Inflammatory macrophage treated with lipopolysaccharide for 1 hour (primary cell): ENCODE measurements at places on chromosomes 12 and 14.

GRCh38 chr12:132244724-132245295 is 84.6 kb downstream of the GALNT9 start:
- no peak for DNase-seq

- DNase-seq, result no peak
Observed at GRCh38 chr14:74569387-74569786, 42.6 kb downstream of the LTBP2 start.

DNA sequence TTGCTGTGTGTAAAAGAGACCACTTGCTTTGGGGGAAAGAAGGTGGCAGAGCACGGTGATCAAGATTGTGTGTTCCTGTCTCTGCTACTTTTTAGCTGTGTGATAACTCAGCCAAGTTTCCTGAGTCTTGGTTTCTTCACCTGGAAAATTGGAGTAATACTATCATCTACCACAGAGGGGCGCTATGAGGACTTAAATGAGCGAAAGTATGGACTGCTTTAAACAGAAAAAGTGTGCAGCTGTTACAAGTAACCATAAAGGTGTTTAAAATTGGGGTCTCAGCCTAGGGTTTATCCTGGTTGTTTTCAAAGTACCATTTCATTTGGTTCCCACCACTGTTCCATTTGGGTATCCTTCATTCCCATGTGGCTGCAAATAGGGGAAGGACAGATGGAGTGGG is 65.9 kb upstream of the WSCD2 start:
- peak; percentile 69 for DNase-seq

DNA sequence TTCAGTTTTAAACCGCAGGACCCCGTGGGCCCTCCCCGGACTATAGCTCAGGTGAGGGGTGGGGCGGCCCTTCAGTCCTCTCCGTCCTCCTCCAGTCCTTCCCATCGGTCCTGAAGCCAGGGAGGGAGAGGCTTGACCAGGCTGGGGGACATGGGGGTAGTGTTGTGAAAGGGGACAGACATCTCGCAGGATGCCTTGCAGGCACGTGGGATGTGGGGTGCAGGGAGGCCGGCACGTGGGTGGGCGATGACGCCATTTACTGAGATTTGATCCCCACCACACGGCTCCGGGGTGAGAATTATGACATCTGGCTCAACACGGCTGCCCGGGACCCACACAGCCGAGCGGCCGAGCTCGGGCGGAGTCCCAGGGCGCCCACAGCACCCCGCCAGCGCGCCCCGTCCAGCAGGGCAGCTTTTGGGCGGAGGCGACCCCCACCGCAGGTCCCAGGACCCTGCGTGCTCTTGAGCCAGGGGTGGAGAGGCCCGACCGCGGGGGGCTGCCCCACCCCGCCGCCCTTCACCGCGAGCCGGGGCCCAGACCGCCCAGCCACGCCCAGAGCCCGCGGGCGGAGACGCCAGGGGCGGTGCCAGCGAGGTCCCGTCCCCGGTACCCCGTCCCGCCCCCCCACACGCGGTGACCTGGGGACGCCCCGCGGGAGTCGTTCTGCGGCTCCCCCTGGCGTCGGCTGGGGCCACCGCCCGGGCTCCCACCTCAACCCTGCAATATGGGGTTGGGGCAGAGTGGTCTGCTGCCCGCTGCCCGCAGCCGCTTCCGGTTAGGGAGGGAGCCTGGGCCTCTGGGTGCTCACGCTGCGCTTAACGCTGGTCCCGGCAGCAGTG is 3.3 kb upstream of the EXOC3L4 start:
- peak; percentile 69 for DNase-seq

DNA sequence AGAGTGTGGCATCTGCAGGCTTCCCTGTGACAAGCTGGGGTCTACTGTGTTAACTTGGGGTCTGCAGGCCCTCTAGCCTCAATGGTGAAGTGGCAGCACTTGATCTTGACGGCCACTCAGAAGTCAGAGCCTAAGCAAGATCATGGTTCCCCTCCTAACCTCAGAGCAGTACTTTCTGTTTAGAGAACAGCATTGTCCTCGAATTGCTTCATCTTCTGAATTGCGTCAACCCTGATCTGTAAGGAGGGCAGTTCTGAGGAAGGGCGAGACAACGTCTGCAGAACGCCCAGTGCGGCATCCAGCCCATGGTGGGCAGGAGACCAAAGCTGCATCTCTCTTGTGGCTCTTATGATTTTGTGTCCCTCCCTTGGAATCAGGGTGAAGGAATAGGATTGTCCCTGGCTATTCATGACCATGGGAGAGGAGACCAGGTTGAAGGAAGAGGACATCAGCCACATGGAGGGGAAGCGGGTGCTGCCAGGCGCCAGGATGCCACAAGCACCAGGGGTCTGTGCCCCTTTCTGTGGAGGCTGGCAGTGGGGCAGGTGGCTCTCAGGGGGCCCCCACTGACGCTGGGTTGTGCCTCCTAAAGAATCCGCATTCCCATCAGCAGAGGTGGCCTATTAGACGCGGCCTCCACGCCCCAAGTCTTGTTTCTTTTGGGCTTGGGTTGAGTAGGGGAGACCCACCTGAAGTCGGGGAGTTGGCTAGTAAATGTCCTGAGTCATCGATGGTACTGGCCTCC is 2.2 kb downstream of the SERPINA9 start:
- DNase-seq, result peak; percentile 64

DNA sequence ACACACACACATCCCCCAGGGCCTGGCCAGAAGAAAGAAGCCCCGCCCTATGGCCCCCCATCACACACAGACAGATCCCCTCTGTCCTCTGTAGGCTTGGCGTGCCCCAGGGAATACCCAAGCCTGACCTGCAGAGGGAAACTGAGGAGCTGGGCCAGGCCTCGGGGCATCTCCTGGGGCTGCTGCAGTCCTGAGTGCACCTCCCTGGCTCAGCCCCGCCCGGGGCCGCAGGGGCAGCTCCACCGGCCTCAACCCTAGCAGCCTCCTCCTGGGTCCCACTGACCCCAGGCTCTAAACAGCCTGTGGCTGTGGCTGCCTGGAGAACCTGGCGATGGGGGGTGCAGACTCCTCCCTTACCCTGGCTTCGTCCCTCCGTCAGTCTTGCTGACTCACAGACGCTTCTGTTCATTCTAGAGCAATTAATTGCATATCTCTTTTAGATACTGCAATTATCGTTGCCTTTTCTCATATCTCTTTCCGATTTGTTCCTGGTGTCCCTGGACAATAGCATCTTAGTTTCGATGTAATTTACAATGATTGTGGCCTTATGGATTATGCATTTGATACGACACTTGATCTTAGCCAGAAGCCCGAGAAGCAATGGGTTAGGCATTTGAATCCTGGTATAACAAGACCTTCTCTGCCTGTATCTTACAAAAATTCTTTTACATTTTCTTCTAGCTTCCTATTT is 45.8 kb upstream of the EIF5 start:
- no peak for DNase-seq

- DNase-seq, result no peak
Observed at GRCh38 chr14:71588576-71589215, 343.5 kb upstream of the RGS6 start.

DNA sequence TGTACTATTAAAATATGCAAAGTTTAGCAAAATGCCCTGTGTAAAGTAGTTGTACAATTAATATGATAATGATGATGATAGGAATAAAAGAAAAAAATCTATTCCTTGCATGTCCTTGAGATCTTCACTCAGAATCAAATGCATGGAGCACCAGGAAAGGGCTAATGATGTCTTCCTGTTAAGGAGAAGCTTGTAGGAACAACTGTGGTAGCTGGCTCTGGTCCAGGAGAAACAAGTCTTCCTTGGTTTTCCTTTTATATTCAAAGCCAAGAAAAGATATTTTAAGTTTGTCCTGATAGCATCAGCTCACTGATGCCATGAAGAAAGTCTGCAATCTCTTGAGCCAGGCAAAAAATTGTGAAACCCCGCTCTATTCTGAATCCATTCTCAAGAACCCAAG is 138.9 kb downstream of the PIK3C2G start:
- no peak for DNase-seq

DNA sequence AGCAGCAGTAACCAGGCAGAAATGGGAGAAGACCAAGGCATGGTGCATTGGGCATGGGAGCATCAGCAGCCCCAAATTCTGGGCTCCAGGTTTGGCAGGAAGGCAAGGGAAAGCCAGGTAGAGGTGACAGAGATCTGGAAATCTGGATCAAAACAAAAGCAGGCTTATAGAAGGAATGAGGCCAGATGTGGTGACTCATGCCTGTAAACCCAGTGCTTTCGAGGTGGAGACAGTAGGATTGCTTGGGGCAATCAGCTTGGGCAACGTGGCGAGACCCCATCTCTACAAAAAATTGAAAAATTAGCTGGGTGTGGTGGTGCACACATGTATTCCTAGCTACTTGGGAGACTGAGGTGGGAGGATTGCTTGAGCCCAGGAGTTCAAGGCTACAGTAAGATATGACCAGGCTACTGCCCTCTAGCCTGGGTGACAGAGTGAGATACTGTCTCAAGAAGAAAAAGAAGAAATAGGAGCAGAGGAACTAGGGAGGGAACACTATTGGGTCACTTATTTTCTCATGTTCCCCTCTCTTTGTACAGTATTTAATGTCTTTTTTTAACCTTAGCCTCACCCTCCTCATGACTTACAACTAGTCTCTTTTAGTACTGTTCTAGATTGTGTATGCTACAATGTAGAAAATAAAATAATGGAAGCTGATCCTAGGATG is 25.1 kb downstream of the SLC4A8 start:
- peak; percentile 20 for DNase-seq

- no peak for DNase-seq
Observed at GRCh38 chr14:62546862-62547474, 498.3 kb downstream of the KCNH5 start.

DNA sequence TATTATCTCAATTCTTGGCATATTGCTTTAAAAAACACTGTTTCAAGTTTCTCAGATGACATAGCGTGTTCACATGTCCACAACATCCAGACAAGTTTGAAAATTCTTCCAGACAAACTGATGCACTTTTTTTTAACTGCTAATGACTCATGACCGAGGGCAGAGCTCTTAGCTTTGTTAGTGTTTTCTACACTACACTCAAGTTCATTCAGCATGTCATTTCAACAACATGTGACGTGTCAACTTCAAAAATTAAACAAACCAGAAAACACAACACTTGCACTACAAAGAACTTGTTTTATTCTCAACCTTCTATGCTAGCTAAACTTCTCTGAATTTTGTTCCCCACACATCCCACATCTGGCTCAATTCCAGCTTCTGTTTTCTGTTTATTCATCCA is 1186.3 kb upstream of the FLRT2 start:
- no peak for DNase-seq

- DNase-seq, result no peak
Observed at GRCh38 chr12:47995981-47996401, 8.3 kb downstream of the COL2A1 start.

- no peak for DNase-seq
Observed at GRCh38 chr12:52037248-52037861, 13.9 kb upstream of the NR4A1 start.

- DNase-seq, result no peak
Observed at GRCh38 chr12:132380641-132381040, 51.3 kb upstream of the GALNT9 start.
